ENCODE measurements at places on chromosomes 7 and 10.

DNA sequence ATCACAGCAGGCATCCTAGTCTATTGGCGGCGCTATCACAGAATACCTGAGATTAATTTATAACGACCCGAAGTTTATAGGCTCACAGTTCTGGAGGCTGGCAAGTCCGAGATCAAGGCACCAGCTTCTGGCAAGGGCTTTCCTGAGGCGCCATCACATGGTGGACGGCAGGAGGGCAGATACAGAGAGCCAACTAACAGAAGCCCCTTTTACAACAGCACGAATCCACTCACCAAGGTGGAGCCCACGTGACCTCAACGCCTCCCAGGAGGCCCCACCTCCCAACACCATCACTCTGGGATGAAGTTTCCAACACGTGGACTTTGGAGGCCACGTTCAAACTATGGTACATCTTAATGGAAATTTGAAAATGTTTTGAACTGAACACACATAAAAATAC lies 255.3 kb downstream of the ELFN1 start:
- peak; percentile 51 for DNase-seq

DNA sequence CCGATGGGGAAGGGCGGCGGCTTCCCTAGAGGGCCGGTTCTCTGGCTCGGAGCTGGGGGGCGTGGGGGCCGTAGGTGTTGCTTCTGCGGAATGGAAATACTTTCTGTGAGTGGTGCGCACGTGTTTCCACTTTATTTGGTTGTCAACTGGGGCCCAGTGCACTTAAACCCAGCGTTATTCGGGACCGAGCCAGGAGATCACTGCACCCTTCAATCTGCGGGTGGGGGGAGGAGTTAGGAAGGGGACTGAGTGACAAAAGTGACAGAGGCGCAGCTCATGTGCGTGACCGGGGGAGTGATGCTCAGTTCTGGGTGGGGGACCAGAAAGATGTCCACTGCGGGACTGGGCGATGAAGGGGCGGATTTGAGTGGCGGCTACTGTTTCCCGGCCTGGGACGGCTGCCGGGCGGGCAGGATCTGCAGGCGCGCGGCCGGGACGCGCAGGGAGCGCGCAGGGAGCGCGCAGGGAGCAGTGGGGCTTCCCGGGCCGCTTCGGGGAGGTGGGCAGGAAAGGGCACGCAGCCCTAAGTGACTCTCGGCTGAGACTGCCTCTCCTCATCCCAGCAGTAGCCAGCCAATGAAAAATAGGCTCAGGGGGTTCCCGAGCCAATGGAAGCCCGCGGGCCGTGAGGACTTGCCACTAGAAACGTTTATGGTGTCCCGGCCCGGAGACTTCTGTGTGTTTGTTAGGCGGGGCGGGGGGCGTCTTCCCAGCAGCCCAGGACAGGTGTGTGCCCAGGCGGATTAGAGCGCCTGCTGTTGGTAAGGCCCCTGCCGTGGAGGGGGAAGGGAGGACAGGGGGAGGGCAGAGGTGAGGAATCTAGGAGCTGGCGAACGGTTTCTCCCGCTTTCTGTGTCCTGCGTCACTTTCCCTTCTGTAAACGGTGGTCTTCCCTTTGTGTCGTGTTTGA lies 54.3 kb upstream of the KDM7A start:
- peak; percentile 27 for DNase-seq

DNA sequence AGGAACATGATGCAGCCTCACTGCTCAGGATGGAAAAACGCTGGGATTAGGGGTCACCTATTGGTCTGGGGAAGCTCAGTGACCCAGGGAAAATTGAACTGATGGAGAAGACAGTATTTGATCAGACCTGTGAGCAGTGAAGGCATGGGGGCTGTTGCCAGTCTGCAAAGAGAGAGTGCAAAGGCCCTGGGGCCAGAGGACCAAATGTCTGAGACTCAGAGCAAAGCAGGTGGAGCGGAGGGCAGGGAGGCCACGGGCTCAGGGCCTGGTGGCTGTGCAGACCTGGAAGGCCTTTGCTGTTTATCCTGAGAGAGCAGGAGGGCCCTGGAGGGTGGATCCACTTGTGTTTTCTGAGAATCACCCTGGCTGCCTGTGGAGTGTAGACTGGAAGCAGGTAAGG lies 67.1 kb downstream of the INPP5A start:
- no peak for DNase-seq

DNA sequence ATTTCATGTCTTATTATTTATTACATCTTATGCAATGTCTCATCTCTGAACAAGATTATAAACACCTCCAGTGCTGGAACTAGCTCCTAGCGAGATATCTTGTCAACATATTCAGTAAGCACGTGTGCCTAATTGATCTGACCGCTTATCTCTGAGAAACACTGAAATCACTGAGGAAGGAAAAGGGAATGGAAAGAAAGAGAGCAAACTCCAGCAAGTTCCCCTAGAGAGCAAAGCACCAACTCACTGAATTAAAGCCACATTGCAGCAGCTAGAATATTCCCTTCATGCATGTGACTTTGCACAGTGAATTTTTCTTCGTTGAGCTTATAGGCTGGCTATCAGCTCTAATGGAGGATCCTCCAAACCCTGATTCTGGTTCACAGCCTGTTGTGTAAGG lies 177.1 kb upstream of the FRMD4A start:
- peak; percentile 4 for DNase-seq

DNA sequence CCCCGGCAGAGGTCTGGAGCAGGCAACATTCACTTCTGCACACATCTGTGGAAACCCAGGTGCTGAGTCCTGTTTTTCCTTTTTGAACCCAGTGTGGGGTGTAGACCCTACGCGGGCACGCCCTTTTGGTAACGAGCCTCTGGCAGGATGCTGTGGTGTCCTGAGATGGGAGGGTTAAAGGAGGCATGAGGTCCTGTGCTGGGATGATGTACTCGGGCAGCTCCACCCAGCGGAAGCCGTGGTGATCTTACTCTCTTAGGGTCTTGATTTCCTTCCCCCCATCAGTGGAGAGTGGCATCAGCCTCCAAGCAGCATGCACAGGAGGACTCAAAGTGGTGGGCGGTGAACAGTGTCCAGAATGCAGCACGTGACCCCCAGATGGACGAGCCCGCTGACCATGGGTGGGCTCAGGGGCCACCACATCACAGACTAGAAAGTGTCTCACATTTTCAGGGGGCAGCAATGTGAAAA lies 148.6 kb downstream of the DNAJB6 start:
- DNase-seq, result no peak

DNA sequence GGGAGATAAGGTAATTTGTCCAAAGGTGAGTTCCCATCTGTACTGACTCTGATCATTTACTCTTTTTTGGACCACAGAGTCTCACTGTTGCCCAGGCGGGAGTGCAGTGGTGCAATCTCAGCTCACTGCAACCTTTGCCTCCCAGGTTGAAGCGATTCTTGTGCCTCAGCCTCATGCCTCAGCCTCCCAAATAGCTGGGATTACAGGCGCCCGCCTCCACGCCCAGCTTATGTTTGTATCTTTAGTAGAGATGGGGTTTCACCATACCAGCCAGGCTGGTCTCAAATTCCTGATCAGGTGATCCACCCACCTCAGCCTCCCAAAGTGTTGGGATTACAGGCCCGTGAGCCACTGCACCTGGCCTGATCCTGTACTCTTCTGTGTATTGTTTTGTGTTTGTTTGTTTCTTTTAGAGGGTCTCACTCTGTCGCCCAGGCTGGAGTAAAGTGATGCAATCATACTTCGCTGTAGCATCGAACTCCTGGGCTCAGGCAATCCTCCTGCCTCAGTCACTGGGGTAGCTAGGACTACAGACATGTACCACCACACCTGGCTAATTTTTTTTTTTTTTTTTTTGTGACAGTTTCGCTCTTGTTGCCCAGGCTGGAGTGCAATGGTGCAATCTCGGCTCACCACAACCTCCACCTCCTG lies 2.4 kb downstream of the NOLC1 start:
- DNase-seq, result no peak

DNA sequence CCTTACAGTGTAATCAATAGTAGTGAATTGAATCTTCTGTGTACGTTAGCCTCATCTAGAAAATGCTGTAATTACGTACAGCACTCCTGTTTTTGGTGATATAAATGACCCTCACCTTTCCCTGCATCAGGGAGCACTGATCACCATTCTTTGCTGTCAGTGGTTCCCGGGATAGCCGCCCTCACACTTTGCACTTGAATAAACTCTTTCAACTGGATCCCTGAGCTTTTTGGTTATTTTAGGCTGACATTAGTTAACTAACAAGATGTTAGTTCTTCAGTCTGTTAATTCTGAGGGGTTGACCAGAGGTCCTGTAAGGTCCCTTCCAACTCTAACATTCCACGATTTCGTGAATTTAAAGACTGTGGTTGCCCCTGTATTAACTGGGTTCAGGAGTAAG lies 23.4 kb upstream of the ZC3HAV1 start:
- DNase-seq, result no peak

DNA sequence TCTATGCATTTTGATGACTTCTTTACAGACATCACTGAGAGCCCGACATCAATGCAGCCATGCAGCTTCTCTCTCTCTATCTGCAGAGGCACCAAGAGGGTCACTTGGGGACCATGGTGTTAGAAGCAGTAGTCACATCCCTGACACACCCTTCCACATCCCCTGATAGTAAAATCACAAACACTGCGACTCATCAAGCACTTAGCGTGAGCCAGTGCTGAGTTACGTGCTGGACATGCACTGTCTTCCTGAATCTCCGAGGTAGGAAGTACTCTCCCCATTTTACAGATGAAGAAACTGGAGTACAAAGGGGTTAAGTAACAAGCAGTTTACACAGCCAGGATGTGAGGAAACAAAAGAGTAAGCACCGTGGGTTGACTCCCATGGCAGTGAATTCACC lies 109.2 kb downstream of the OSBPL3 start:
- DNase-seq, result no peak

- DNase-seq, result peak; percentile 87
Measured at GRCh38 chr10:7258948-7259523, 151.8 kb downstream of the SFMBT2 start.

DNA sequence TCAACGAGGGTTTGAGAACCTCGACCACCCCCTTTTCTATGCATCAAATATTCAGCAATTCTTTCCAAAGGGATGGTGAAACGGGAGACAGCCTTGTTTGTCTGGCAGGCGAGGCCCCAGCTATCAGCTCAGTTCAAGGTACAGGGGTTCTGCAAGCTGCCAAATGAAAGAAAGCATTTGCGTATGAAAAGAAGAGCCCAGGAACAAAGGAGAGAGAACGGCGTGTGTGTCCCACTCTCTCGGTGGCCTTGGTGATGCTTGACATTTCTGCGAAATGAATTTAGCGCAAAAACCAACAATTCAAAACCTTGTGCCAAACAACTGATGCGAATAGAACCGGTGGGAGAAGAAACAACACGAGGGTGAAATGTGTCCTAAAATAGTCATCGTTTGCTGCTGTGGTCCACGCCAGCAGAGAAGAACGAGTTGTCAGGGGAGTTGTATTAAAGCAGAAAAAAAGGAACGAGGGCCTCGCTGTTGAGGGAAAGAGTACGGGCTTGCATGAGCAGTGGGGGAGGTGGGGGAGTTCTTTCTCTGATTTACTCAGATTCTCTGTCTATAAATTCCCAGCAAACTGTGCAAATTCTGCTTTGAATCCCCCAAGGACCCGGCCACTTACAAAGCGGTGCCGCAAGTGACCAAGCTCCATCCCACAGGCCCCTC lies 97.7 kb downstream of the TMEM130 start:
- DNase-seq, result no peak

DNA sequence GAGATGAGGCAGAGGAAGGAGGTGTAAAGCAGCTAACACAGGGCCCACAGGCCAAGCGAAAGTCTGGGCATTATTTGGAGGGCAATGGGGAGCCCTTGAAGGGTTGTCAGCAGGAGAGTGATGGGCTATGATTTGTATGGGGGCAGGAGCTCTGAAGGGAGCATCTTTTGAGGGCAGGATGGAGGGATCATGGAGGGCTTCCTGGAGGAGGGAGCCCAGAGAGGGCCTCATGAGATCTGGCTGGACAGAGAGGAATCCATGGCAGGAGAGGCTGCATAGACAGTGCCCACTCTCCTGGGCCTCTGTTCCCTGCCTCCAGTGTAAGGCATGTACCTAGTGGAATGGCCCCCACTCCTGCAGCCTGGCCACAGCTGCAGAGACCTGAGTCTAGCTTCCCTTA lies 136.6 kb upstream of the PPIF start:
- no peak for DNase-seq

DNA sequence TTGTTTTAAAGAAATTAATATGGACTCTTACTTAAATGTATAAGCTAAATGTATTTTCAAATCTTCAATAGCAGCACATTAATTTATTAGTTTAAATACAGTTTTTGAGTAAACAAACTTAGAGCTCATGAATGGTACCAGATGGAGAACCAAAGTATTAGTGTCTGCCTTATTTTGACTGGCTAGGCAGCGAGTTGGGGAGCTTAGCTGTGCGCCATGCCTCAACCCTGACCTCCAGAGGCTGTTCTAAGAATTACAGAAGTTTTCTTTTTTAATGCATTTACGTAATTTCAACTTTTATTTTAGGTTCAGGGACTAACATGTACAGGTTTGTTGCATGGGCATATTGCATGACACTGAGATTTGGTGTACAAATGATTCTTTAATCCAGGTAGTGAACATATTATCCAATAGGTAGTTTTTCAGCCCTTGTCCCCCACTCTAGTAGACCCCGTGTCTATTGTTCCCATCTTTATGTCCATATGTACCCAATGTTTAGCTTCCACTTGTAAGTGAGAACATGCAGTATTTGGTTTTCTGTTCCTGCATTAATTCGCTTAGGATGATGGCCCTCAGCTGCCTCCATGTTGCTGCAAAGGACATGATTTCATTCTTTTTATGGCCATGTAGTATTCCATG lies 166.8 kb downstream of the IQUB start:
- DNase-seq, result peak; percentile 63

DNA sequence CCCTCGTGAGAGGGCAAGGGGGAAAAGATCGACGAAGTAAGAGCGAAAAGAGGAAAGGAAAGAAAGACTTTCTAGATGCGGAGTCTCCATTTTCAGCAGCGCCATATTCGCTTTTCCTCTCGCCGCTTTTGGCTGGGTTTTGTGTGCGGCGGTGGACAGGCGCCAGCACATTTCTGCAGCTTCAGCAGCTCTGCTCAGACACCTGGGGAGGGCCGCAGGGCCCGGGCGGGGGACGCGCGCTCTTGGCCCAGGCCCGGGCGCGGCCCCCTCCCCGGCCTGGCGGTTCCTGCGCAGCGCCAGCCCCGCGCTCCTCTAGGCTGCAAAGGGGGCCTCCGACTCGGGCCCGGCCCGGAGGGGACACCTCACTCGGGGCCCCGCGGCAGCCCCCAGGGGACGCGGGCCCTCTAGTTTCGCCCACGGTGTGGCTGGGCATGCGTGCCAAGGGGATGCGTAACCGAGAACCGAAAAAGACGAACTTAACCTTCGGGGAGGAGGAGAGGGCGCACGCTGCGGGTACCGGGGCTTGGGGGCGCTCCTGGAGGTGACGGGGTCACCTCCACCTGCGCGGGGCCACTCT lies 34.5 kb upstream of the EBLN1 start:
- DNase-seq, result peak; percentile 69

DNA sequence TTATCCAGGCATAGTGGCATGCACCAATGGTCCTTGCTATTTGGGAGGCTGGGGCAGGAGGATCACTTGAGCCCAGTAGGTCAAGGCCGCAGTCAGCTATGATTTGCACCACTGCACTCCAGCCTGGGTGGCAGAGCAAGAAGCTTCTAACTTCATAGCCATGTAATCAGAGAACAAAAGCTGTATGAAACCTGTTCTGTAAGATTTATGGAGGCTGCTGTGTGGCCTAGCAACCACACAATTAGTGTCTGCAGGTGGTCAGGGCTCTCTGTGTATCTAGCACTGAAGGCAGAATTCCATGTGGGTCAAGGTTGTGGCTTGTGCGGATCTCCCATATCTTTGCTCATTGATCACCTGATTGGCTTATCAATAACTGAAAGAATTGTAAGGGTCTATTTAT lies 221.5 kb upstream of the FOXK1 start:
- DNase-seq, result no peak

- peak; percentile 12 for DNase-seq
Measured at GRCh38 chr7:106358103-106358663, 73.4 kb upstream of the NAMPT start.
